ENCODE measurements at places on chromosomes 12 and 14.
A peak's percentile ranks its signal among the peaks of the same experiment; 100 is the strongest.

DNA sequence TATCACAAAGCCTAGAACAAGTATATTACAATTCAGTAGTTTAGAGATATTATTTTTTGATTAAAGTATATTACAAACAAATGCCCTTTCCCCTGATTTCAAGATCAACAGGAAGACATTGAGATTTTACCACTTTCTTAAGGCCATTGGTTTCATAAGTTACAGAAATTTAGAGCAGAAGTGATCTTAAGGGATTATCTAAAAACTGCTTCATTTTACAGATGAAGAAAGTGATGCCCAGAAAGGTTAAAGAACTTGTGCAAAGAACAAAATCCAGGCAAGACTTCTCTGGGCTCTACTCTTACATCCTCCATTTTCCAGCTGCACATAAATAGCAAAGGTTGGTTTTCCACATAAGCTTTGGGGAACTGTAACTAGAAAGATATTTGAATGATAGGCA is 87.5 kb downstream of the DUSP6 start:
- no peak for DNase-seq

DNA sequence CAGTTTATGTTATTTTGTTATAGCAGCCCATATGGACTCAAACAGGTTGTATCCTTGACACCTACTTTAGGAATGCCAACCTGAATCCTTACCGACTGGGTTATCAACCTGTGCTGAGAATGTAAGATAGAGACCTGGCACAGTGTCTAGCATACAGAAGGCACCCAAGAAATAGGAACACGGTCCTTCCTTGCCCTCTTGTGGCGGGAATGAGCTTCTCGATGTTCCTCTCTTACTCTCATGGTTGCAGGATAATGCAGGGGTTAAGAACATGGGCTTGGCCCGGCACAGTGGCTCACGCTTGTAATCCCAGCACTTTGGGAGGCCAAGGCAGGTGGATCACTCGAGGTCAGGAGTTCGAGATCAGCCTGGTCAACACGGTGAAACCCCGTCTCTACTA is 6.5 kb downstream of the C12orf43 start:
- peak; percentile 5 for DNase-seq

DNA sequence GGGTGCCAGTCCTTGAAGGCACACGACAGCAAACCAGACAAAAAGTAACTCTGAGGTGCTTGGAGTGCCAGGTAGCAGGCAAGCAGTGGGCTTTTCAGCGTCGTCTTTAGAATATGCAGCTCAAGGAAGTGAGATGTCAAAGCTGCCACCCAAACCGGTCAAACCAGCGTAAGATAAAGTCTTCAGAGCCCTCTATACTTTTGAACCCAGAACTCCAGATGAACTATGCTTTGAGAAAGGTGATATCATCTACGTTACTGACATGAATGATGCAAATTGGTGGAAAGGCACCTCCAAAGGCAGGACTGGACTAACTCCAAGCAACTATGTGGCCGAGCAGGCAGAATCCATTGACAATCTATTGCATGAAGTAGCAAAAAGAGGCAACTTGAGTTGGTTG is 95.9 kb downstream of the TBX3 start:
- no peak for DNase-seq

DNA sequence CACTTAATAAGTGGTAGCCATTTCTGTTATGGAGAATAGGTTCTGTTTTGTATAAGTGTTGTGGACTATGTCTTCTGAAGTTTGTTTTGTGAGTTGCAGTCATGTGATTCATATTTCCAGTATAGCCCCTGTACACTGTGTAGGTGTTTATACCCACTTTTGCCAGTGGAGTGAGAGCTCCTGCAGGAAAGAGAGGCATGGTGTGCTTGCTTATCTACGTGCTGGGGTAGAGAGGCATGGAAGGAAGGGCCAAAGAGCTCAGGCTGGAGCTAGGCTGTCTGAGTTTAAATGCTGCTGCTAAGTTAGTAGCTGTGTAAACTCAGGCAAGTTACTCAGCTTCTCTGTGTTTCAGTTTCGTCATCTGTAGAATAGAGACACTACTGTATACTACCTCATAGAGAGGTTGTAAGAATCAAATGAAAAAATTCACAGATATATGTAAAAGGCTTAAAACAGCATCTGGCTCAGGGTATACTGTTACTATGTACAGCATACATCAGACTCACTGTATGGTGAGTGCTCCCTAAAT is 88.2 kb upstream of the SLC38A2 start:
- no peak for DNase-seq

- DNase-seq, result no peak
Measured at GRCh38 chr12:18467620-18468245, 206.4 kb downstream of the PIK3C2G start.

DNA sequence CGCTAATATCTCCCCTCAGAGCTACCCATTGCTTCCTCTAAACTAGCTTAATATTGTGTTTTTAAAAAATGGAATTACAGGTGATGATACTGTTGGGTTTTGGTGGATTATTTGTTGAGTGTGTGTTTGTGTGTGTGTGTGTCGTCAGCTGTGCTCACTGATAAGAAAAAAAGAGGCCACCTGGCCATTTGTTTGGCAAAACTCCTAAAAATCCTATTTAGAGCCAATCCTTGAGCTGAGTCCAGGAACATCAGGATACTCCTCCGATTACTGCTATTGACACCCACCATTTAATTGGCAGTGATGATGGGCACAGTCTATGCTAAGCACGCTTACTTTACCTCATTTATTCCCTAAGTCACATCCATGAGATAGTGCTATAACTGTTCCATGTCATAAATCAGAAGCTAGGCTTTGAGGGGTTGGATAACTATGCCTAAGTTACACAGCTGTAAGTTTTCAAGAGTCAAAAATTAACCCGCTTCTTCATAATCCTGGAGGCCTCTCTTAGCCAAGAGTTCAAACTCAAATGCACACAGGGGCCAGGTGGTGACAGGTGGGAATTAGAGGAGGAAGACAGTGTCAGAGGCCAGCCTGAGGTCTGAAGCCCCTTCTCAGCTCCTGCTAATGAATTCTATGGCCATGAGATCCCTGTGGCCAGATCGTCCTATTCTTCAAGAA is 1026.6 kb upstream of the TMEM132C start:
- DNase-seq, result no peak

DNA sequence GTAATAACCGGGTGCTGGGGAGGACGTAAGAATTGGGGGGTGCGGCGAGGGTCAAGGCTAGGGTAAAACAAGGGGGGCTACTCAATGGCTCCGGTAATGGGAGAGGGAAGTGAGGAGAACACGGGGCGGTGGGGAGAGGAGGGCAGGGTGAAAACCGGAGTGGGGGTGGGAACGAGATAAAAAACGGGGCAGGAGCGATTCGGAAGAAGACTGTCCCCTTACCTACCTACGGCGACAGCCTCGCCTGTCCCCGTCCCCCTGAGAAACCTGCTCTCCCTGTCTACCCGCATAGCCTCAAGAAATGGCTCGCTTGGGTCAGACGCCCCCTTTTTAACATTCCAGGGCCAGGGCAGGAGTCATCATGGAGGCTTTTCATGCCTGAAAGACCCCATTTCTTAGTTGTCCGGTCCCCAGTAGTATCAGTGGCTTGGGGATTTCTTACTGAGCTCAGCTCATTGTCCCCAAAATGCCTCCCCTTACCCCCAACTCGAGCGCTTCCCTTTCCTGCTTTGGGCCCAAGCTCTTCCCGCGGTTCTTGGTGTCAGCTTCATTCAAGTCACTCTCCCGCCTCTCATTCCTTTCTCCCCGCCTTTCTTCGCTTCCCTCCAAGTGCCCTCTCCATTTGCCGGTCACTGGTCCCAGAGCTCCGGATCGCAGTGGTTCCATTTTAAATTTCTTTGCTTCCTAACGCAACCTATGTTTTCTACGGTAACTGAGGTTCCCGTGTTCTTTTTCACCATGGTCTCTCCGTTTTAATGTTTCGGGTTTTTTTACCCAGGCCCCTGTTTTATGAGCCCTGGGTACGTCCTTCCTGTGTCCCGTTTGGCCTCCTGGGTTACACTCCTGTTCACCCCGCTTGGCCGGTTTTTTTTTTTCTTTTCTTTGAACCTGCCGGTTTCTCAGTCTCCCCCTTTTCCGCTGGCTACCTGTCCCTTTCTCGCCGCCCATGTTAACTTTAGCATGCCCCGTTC is 1.2 kb upstream of the WSB2 start:
- DNase-seq, result no peak

- no peak for DNase-seq
Measured at GRCh38 chr14:100118396-100119011, 40.9 kb downstream of the DEGS2 start.

GRCh38 chr12:104212516-104212915 is 3.1 kb upstream of the TXNRD1 start:
- no peak for DNase-seq

DNA sequence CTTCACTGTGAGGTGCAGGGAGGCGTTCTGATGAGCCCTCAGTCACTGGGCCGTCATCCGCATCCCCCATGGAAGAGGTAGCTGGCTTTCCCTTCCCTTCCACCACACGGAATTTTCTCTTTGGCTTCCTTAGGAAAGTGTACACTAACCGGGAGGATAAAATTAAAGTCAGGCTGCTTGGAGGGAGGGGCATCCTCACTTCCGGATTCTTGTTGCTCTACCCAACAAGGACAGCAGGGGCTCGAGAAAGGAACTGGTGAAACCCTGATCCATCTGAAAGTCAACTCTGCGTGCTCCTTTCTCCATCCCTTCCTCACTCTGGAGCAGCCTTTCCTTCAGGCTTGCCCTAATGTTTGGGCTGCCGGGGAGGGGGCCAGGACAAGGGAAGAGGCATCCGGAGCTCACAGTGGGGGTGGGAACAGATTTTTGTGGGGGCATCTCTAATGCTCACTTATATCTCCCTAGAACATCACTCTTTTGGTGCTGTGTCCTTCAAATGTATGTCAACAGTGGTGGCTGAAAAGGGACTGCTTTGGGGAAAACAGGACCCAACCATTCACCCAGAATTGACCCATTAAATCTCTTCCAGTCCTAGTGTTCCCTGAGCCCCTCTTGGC is 101.4 kb upstream of the FKBP4 start:
- DNase-seq, result no peak

GRCh38 chr14:84527706-84528105 is 1002.2 kb upstream of the FLRT2 start:
- no peak for DNase-seq

DNA sequence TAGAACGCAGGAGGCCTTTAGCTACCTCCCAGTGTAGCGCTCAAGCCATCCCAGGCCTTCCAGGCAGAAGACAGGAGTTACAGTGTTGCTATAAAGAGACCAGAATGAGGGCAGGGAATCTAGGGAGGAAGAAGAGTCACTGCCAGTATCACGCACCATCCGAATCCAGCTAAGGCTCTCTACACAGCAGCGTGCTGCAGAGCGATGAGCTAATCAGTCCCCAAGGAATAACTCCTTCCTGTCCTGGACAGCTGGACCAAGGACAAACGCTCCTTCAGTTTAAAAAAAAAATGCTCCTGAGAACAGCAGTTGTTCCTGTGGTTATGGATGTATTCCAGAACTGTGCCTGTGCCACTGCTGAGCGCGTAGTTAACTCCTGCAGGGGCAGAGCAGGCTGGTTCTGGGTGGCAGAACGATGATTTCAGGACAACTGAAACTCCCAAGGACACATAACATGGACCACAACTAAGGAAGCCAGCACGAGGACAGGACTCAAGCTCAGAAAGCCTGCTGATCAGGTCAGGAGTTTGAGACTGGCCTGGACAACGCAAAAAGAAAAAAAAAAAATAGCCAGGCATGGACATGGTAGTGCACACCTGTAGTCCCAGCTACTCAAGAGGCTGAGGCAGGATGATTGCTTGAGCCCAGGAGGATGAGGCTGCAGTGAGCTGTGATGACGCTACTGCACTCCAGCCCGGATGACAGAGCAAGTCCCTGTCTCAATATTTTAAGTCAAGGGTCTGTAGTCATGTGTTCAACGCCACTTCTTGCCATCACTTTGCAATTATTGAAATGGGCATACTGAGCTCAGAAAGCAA is 2.6 kb downstream of the IFFO1 start:
- DNase-seq, result no peak

DNA sequence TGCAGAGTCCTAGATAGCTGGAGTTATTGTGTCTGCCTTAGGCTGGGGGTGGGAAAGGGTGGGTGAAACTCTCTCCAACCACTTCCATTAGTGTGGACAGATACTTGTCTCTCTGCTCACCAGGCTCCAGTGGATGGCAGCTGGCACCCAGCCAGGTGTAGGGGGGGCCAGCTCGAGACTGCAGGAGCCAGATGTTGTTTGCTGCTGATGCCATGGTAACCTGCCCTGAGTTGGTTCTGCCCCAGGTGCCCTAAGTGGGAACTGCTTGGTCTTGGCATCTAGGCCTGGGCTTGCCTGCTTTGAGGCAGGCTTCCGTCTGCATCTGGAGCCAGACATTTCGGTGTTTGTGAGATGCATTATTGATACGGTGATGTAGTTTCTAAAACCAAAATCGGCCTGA is 82.2 kb downstream of the ADCK1 start:
- DNase-seq, result peak; percentile 9

DNA sequence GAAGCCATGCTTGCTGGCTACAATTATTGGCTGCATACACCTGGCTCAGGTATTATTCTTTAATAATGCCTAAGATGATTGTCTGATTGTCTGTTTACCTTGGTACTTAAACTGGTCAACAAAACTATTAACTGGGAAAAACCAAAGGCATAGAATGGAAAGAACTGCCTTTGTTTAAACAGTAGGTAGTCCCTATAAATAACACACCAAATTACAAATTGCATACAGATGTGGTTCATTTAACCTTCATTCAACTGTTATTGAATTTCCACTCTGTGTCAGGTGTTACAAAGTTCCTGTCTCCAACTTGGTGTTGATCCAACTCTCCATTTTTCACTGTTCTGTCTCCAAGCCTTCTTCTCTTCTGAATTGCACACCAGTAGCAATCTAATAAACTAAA is 79.8 kb upstream of the FSCB start:
- DNase-seq, result no peak

DNA sequence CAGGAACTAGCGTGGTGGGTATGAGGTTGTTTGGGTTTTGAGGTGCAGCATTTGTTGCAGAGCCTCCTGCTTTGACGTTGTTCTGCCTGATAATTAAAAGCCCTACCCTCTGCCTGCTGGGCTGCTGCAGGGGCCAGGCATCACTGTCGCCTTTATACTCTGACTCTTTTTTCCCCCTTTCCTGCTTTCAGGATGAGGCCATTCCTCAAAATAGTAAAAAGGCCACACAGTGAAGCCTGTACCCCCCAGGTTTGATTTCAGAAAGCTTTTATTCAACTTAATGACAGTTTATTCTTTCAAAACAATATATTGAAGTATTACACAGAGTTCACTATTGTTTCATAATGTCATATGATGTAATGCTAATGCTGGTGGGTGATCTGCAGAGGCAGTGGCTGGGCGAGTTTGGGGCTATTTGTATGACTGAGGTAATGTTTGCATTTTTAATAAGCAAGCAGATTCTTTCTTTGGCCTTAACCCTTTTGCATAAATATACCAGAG is 9.1 kb downstream of the BORCS5 start:
- DNase-seq, result no peak

- no peak for DNase-seq
Measured at GRCh38 chr12:45655186-45655585, 74.3 kb upstream of the ARID2 start.
